ENCODE measurements at places on chromosomes 13 and 19.

- no peak for DNase-seq
Observed at GRCh38 chr13:81184556-81185265, 843.8 kb upstream of the SPRY2 start.

GRCh38 chr13:32989290-32989667 is 26.9 kb upstream of the KL start:
- DNase-seq, result no peak

DNA sequence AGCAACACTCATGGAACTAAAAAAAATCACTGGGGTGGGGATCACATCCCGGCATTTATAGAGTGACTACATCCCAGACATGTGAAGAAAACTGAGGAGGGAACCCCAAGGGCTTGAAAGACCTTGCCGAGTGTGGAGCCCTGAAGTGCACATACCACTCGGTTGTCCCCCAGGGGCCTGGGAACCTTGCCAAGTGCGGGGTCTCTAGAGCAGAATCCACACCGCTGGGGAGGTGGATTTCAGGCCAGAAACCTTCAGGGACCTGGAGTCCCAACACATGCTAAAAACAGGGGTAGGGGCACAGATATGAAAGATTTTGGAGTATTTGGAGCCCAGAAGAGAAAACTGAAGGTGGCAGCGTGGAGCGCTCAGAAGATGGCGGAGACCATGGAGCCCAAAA is 35.2 kb downstream of the ERICH4 start:
- DNase-seq, result no peak

DNA sequence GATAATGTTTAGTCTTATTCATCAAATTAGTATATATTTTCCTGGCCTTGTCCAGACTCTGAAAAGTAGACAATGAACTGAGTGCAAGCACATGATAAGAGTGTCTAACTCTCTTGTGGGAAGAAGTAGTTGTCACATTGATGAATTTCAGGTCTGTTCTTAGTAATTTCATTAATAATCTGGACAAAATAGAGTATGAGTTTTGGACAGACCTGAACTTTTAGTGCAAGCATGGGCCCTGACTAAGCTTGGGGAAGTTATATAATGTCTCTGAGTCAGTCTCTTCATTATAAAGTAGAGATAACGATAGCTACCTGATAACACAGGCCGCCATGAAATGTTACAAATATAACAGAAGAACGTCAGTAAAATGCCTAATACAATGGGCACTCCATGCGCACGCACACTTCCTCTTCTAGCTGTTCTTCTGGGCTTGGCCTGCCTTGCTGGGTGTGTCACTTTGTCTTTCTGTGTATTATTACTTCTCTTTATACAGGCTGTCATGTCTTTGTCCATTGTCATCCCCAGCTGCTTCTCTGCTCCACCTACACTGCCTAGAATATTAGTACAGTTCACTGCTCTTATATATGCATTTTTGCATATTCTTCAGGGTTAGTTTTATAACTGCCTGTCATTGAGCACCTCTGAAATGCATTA is 129.1 kb upstream of the HTR2A start:
- DNase-seq, result no peak

GRCh38 chr13:31903111-31903815 is 128.3 kb upstream of the FRY start:
- DNase-seq, result no peak

GRCh38 chr19:49863254-49863934 is 4.0 kb downstream of the PNKP start:
- no peak for DNase-seq

DNA sequence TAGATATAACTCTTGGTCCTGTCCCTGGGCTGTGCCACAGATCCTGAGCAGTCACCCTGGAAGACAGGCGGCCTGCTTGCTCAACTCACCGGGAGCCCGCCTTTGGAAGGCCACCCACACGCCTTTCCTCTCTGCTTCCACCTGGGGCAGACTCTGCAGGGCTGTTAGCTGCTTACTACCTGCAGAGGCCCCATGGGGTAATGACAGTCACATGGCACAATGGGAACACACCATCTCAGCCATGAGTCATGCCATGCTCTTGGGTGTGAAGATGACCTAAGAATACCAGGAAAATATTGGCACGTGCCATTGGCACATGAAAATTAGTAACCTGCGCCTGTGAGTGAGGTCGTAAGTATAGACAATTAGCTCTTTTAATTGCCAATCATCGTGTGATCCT is 108.6 kb downstream of the COL4A2 start:
- DNase-seq, result peak; percentile 41

- no peak for DNase-seq
Observed at GRCh38 chr13:31807090-31807541, 67.8 kb downstream of the RXFP2 start.
